ENCODE measurements at places on chromosomes 2 and 18. TPM values are rescaled to one million over a fixed set of nuclear protein-coding genes. Genes with fewer than 3 reads are reported as not detected.

GRCh38 chr2:149487189-149487588 is 100.4 kb downstream of the MMADHC start:
- H3K4me3 ChIP-seq, result no peak overlapping the region
- H3K27ac ChIP-seq, result no peak overlapping the region
- H3K27me3 ChIP-seq, result peaks cover 14% of the 10 kb centered on the region
- no peak for DNase-seq
- no peaks in the 10 kb centered on the region for H3K36me3 ChIP-seq
- H3K4me1 ChIP-seq, result no peaks in the 10 kb centered on the region

- H3K4me1 ChIP-seq, result no peaks in the 10 kb centered on the region
- H3K36me3 ChIP-seq, result no peaks in the 10 kb centered on the region
- no peak overlapping the region for H3K27ac ChIP-seq
- H3K27me3 ChIP-seq, result peaks cover 18% of the 10 kb centered on the region
- no peak for DNase-seq
- H3K4me3 ChIP-seq, result no peak overlapping the region
Measured at GRCh38 chr2:40270372-40270771, 181.5 kb downstream of the SLC8A1 start.

DNA sequence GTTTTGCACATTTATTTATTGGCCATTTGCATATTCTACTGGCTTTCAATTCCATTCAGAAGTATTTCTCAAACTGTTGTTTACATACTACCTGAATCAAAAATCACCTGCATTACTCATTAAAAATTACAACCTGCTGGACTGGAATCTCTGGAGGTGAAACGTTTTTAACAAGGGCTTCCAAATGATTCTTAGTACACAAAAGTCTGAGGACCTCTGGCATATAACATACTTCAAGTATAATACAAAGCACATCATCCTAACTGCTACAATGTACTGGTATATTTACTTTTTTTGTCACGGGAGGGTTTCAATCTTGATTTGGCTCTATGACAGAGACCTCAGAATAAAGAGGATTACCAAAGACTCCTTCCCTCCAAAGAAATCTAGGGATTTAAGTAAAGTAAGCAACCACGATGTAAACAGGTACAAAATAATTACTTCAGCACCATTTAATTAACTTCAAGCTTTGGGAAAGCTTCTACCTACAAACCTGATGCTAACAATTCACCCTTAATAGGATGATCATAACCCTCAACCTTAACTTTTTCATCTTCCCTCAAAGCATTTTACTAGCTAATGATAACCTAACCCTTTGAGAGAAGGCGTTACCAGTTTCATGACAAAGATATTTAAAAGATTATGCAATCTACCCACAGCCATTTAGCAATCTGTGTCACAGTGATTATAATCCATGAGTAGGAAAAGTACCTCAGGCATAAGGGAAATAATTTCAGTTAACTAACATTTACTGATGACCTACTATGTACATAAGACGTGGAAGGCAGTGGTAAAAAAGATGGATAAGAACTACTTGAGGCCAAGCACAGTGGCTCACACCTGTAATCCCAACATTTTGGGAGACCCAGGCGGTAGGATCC is 24.7 kb downstream of the ATAD2B start:
- peaks cover 21% of the 10 kb centered on the region for H3K4me1 ChIP-seq
- no peak overlapping the region for H3K4me3 ChIP-seq
- H3K36me3 ChIP-seq, result no peaks in the 10 kb centered on the region
- H3K27me3 ChIP-seq, result no peaks in the 10 kb centered on the region
- H3K27ac ChIP-seq, result no peak overlapping the region

UGT1A8 gene
- total RNA-seq, result not detected

DNA sequence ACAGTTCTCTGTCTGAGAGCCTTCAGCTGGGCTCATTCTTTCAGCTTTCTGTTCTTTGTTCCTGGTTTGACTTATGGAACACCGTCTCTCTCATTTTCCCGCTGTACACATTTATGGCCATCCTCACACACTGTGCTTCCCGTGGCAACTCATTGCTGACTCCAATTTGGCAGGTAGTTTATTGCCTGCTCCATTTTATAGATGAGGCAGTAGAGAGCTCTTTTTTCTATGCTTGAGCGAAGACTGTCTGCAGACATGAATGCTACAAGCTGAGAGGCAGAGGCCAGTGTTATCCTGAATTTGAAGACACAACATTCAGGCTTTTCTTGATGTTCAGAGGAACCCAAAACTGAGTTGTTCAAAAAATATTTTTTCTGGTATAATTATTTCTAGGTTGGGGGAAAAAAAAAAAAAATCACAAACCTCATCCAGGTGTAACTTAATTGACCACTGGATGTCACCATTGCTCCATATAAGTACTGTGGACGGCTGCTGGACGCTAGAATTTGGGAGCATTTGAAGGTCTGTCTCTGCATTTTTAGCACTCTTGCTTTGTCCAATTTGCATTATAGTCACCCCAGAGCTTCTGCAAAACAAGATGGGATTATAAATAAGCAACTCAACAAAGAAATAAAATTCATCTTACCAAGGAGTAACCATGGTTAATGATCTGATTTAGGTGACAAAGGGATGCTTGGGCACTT is 83.5 kb downstream of the HRH4 start:
- H3K4me1 ChIP-seq, result no peaks in the 10 kb centered on the region
- no peak overlapping the region for H3K27ac ChIP-seq
- no peak overlapping the region for H3K4me3 ChIP-seq
- DNase-seq, result peak; percentile 22

KHK gene
- total RNA-seq, result 6.7 TPM

- H3K27me3 ChIP-seq, result peaks cover 51% of the 10 kb centered on the region
- H3K4me1 ChIP-seq, result no peaks in the 10 kb centered on the region
- no peak overlapping the region for H3K4me3 ChIP-seq
- H3K36me3 ChIP-seq, result no peaks in the 10 kb centered on the region
Measured at GRCh38 chr2:217356781-217357180, 496.9 kb upstream of the TNP1 start.

LYPD1 gene
- total RNA-seq, result not detected

DNA sequence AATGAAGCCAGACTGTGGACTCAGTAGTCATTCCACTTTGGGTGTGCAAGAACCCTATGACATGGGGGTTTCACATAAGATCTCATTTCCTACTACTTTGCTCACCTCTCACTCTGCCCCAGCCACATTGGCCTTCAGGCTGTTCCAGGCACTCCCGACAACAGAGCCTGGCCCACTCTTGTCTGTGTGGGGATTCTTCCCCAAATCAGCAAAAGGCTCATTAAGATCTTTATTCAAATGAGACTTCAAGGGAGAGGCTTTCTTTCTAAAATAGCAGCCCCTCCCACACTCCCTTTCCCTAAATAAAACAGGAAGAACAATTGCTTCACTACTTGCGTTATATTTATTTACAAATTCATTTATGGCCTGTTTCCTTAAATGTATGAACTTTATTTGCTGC is 3.5 kb upstream of the CDC42EP3 start:
- H3K4me3 ChIP-seq, result no peak overlapping the region
- H3K27me3 ChIP-seq, result no peaks in the 10 kb centered on the region
- peaks cover 17% of the 10 kb centered on the region for H3K4me1 ChIP-seq
- H3K27ac ChIP-seq, result no peak overlapping the region
- no peaks in the 10 kb centered on the region for H3K36me3 ChIP-seq

DNA sequence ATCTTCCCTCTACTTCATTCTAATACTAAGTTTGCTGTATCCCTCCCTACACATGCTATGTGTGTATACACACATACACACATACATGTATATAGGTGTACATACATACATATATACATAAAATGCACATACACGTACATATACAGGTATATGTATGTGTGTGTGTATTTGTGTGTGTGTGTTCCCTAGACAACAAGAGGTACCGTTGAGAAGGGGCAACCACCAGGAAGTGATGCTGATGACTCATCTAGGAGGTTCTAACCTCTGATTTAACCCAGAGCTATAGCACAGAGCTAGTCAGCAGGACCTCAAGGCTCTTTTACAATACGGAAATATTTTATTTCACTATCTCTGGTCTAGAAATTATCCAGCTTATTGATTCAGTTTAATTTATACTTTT is 139.2 kb downstream of the LAMA3 start:
- H3K27ac ChIP-seq, result no peak overlapping the region
- DNase-seq, result peak; percentile 67
- peaks cover 14% of the 10 kb centered on the region for H3K4me1 ChIP-seq
- no peak overlapping the region for H3K4me3 ChIP-seq

DNA sequence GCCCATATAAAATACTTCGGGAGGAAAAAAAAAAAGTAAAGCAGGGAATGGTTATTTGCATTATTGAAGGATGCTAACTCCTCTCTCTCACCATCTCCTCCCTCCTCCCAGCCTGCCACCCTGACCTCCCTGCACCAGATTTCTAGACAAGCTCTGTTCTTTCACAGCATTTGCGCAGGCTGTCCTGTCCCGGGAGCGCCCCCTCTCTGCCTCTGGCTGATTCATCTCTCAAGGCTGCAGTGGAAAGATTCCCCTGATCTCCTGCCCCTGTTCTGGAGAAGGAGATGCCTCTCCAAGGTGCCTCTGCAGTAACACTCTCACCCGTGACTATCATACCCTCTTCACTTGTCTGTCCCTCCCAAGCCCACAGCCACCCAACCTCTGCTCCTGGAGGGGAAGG is 38.5 kb downstream of the COL4A4 start:
- no peak overlapping the region for H3K4me3 ChIP-seq
- H3K27ac ChIP-seq, result no peak overlapping the region
- no peaks in the 10 kb centered on the region for H3K36me3 ChIP-seq
- no peak for DNase-seq
- no peaks in the 10 kb centered on the region for H3K27me3 ChIP-seq

GRCh38 chr18:24071029-24071428 is 56.5 kb downstream of the TTC39C start:
- peaks cover 9% of the 10 kb centered on the region for H3K4me1 ChIP-seq
- no peaks in the 10 kb centered on the region for H3K36me3 ChIP-seq
- no peak for DNase-seq
- no peak overlapping the region for H3K4me3 ChIP-seq
- no peaks in the 10 kb centered on the region for H3K27me3 ChIP-seq
- no peak overlapping the region for H3K27ac ChIP-seq

CRYBA2 gene
- not detected for total RNA-seq

CRYGC gene
- total RNA-seq, result not detected

RAPGEF4 gene
- total RNA-seq, result 0.59 TPM

DNA sequence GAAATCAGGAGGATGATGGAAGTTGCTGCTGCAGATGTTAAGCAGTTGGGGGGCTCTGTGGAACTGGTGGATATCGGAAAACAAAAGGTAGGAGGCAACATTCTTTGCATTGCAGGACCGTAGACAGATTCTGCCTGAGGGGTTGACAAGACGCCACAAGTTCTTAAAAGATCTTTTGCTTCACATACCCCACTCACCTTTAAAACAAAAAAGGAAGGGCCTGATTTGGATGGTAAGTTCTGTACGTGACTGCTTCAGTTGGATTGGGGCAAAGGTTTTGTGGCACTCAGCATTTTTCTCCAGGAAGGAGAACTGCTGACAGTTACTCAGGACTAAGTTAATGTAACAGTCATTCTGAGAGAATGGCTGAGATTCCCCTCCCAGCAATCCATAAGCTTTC is 5.2 kb downstream of the CNDP2 start:
- peaks cover 6% of the 10 kb centered on the region for H3K4me1 ChIP-seq
- no peaks in the 10 kb centered on the region for H3K27me3 ChIP-seq
- H3K36me3 ChIP-seq, result peaks cover 32% of the 10 kb centered on the region
- H3K4me3 ChIP-seq, result no peak overlapping the region

ANKRD36B gene
- total RNA-seq, result 16.5 TPM

- no peaks in the 10 kb centered on the region for H3K36me3 ChIP-seq
- H3K4me3 ChIP-seq, result no peak overlapping the region
- H3K4me1 ChIP-seq, result no peaks in the 10 kb centered on the region
Measured at GRCh38 chr2:151182899-151183809, 78.5 kb downstream of the RBM43 start.

- no peak for DNase-seq
- no peaks in the 10 kb centered on the region for H3K36me3 ChIP-seq
Measured at GRCh38 chr2:232781765-232782164, 5.4 kb upstream of the KCNJ13 start.

- peaks cover 33% of the 10 kb centered on the region for H3K4me1 ChIP-seq
- peak overlapping the region; percentile 36 for H3K27ac ChIP-seq
- peak overlapping the region; percentile 53 for H3K4me3 ChIP-seq
- peak; percentile 79 for DNase-seq
Measured at GRCh38 chr2:130336877-130337734, 5.6 kb upstream of the IMP4 start.

COLEC11 gene
- 0.15 TPM for total RNA-seq

ABCB11 gene
- total RNA-seq, result 0.12 TPM

Measured in HCT116 (cell line).